ENCODE measurements at places on chromosomes 3 and 15. TPM values are rescaled to one million over a fixed set of nuclear protein-coding genes. Genes with fewer than 3 reads are reported as not detected.
A peak's percentile ranks its signal among the peaks of the same experiment; 100 is the strongest.

DNA sequence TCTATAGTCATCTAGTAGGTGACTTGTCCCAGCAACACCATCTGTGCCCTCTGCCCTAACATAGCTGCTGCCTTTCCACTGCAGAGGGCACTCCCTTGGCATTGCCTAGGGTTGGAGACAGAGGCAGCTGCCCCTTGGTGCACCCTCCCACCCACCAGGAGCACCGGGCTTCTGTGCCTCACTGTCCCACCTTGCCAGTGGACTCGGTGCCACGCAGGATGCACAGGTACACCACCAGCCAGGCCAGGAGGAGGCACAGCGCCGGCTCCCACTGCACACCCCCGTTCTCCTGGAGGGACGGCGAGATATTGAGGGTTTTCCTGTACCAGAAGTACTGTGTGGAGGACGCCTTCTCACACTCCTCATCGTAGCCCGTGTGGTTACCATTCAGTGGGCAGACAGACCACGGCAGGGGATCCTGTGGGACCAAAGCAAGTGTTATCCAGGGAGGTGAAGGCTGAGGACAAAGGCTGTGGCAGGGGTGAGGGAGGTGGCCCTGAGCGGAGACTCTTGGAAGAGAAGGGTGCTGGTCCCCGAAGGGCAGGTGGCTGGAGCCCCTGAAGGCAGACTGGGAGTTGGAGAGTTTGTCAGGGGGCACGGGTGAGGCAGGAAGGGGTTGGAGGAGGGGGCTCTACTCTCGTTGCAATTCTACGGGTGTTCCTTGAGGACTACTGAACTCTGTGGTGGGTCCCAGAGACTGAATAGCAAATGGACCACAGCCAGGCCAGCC lies 20.6 kb downstream of the SLC6A20 start:
- no peak for DNase-seq
- no peak overlapping the region for H3K4me3 ChIP-seq
- peaks cover 20% of the 10 kb centered on the region for H3K4me1 ChIP-seq
- H3K36me3 ChIP-seq, result no peaks in the 10 kb centered on the region
- peaks cover 27% of the 10 kb centered on the region for H3K27me3 ChIP-seq
- H3K27ac ChIP-seq, result no peak overlapping the region

CLEC3B gene
- 0.29 TPM for total RNA-seq

GRCh38 chr15:29039466-29040369 lies 153.9 kb downstream of the APBA2 start:
- no peaks in the 10 kb centered on the region for H3K27me3 ChIP-seq
- peak overlapping the region; percentile 53 for H3K4me3 ChIP-seq
- H3K36me3 ChIP-seq, result peaks cover 6% of the 10 kb centered on the region
- H3K4me1 ChIP-seq, result peaks cover 47% of the 10 kb centered on the region
- peak; percentile 46 for DNase-seq

KCNH8 gene
- not detected for total RNA-seq

PLA1A gene
- total RNA-seq, result not detected

RCN2 gene
- total RNA-seq, result 28.7 TPM

GRCh38 chr15:40955930-40956540 lies 2.8 kb downstream of the CHAC1 start:
- no peak overlapping the region for H3K4me3 ChIP-seq
- no peaks in the 10 kb centered on the region for H3K27me3 ChIP-seq
- no peak for DNase-seq
- peaks cover 39% of the 10 kb centered on the region for H3K4me1 ChIP-seq
- peaks cover 21% of the 10 kb centered on the region for H3K36me3 ChIP-seq
- H3K27ac ChIP-seq, result peak overlapping the region; percentile 43

ARIH2 gene
- total RNA-seq, result 112 TPM

GRCh38 chr3:63661242-63661641 lies 8.8 kb downstream of the SNTN start:
- H3K27me3 ChIP-seq, result no peaks in the 10 kb centered on the region
- DNase-seq, result no peak
- H3K36me3 ChIP-seq, result no peaks in the 10 kb centered on the region
- H3K4me3 ChIP-seq, result no peak overlapping the region

THSD4 gene
- not detected for total RNA-seq

DNA sequence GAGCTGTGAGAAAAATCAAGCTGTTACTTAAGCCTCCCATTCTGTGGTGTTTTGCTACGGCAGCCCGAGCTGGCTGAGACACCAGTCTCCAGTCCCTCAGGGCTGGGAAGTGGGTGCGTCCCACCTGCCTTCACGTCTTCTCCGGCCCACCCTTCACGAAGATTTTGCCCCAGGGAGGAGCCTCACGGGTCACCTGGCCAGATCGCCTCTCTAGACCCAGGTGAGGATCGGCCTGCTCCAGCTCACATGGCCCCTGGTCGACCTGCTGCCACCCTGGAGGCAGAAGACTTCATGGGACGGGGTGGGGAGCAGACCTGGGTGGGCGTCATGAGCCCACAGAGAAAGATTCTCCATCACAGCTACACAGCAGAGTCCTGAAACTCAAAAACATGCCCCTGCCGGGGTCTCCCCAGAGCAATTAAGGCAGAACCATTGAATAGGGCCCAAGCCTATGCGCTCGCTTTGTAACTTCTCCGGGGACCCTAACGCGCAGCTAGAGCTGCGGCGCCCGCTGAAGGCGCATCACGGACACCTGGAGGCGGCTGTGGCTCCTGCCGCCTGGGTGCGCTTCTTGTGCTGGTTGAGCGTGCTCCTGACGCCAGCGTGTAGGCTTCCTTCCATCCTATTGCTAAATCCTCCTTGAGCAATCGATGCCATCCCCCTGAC lies 92.6 kb upstream of the ALDH1A3 start:
- H3K4me1 ChIP-seq, result no peaks in the 10 kb centered on the region
- DNase-seq, result no peak
- H3K4me3 ChIP-seq, result no peak overlapping the region
- H3K27ac ChIP-seq, result no peak overlapping the region
- no peaks in the 10 kb centered on the region for H3K27me3 ChIP-seq

DNA sequence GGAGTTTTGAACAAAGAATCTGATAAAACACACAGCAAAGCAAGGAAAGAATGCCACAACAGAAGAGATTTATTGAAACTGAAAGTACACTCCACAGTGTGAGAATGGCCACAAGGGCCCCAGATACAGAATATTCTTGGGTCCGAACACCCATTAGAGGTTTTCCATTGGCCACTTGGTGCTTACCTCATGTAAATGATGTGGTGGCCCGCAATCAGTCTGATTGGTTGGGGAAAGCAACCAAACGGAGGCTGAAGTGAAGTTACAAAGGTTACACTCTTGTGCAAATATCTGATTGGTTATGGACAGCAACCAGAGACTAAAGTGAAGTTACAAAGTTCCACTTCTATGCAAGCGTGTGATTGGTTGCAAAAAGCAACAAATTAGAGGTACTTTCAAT lies 20.4 kb downstream of the NSUN3 start:
- H3K27ac ChIP-seq, result peak overlapping the region; percentile 57
- H3K4me3 ChIP-seq, result peak overlapping the region; percentile 18
- peak; percentile 27 for DNase-seq
- H3K36me3 ChIP-seq, result peaks cover 28% of the 10 kb centered on the region

ADAMTS17 gene
- 5.1 TPM for total RNA-seq

DNA sequence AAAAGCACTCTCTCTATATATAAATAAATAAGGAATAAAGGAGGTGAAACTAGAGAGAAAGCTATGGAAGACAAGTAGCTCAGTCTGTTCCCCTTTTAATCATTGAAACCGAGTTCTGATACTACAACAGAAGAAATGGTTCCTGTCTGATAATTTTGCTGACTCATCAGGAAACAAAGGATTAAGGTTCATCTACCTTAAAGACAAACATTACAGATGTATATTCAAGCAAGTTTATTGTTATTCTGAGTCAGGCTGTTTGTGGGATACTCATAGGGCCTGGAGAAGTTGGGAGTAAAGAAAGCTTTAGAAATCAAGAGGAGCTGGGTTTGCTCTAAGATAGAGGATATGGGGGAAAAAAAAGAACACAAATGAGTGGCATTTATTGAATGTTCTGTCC lies 566.0 kb downstream of the ROBO2 start:
- DNase-seq, result no peak
- H3K4me3 ChIP-seq, result no peak overlapping the region
- no peak overlapping the region for H3K27ac ChIP-seq
- no peaks in the 10 kb centered on the region for H3K4me1 ChIP-seq

DNA sequence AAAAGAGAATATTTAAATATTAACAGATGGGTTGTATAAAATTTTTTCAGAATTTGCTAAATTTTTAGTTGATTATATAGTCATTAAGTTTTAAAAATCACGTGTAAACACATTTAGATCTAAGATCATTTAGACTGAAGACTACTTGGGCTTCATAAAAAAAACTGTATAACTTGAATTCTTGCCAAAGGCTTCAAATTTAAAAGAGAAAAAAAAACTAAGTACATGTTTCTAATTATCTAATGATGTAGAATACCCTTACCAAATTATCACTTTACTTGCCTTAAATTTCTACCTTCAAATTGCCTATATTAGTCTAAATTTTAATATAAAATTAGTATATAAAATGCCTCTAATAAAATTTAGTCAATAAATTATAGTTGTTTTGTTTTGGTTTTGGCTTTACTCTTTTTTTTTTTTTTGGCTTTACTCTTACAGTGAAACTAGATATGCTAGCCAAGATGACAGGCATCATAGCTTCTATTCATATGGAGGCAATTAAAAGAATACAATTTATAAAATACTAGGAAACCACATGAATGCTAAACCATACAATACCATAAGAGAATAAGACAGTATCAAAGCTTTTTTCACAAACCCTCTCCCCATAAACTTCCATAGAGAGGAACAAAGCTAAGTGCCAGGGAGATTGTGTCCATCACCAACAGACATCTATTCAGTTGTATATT lies 183.1 kb upstream of the KCNMB2 start:
- H3K36me3 ChIP-seq, result no peaks in the 10 kb centered on the region
- H3K4me1 ChIP-seq, result peaks cover 5% of the 10 kb centered on the region
- H3K4me3 ChIP-seq, result no peak overlapping the region
- no peak for DNase-seq
- no peaks in the 10 kb centered on the region for H3K27me3 ChIP-seq

KY gene
- not detected for total RNA-seq

DNA sequence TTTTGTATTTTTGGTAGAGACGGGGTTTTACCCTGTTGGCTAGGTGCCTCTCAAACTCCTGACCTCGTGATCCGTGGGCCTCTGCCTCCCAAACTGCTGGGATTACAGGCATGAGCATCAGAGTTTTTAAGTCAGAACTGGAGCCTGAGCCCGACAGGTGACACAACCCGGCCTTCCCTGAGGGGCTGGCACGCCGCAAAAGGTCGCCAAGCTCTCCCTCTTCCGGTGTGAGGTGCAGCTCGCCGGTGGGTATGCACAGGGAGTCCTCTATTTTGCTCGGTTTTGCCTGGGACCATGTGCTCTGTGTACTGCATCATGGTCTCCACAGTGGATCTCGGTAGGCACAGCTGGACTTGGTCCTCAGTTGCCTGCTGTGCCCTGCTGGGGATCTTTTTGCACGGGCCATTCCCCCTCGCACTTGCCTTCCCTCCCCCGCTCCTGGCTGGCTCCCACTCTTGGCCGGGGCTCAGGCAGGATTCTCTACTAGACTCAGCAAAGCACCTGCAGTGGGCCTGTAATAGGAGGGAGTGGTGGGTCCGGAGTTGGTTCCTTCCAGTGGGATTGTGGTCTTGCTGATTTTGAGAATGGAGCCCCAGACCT lies 101.2 kb upstream of the KLF13 start:
- H3K4me1 ChIP-seq, result peaks cover 23% of the 10 kb centered on the region
- DNase-seq, result no peak
- H3K27me3 ChIP-seq, result peaks cover 5% of the 10 kb centered on the region

LDHAL6B gene
- not detected for total RNA-seq

- no peak for DNase-seq
- peaks cover 24% of the 10 kb centered on the region for H3K36me3 ChIP-seq
- no peaks in the 10 kb centered on the region for H3K27me3 ChIP-seq
- H3K27ac ChIP-seq, result no peak overlapping the region
- no peaks in the 10 kb centered on the region for H3K4me1 ChIP-seq
- H3K4me3 ChIP-seq, result no peak overlapping the region
Observed at GRCh38 chr3:193693774-193694173, 100.8 kb downstream of the OPA1 start.

- peaks cover 27% of the 10 kb centered on the region for H3K36me3 ChIP-seq
- H3K27ac ChIP-seq, result no peak overlapping the region
- H3K27me3 ChIP-seq, result no peaks in the 10 kb centered on the region
- peaks cover 22% of the 10 kb centered on the region for H3K4me1 ChIP-seq
- H3K4me3 ChIP-seq, result no peak overlapping the region
Observed at GRCh38 chr3:141421639-141422319, 53.5 kb downstream of the ZBTB38 start.

TM2D3 gene
- 38.8 TPM for total RNA-seq

DNA sequence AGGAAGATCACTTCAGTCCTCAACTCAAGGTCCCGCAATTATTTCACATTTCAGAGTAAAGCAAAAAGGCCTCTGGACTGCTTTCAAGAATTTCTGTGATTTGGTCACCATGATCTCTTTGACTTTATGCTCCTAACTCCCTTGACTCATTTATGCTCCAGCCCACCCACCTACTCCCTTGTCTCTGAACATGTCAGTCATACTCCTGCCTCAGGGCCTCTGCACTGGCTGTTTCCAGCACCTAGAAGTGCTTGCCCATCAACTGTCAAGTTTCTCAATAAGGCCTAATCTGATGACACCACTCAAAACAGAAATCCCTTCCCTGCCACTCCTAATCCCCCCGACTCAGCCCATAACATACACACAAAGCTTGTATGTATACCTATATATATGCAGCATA lies 36.1 kb upstream of the CSPG5 start:
- H3K4me3 ChIP-seq, result no peak overlapping the region
- no peaks in the 10 kb centered on the region for H3K27me3 ChIP-seq
- peaks cover 37% of the 10 kb centered on the region for H3K36me3 ChIP-seq
- H3K27ac ChIP-seq, result no peak overlapping the region
- H3K4me1 ChIP-seq, result peaks cover 5% of the 10 kb centered on the region

DNA sequence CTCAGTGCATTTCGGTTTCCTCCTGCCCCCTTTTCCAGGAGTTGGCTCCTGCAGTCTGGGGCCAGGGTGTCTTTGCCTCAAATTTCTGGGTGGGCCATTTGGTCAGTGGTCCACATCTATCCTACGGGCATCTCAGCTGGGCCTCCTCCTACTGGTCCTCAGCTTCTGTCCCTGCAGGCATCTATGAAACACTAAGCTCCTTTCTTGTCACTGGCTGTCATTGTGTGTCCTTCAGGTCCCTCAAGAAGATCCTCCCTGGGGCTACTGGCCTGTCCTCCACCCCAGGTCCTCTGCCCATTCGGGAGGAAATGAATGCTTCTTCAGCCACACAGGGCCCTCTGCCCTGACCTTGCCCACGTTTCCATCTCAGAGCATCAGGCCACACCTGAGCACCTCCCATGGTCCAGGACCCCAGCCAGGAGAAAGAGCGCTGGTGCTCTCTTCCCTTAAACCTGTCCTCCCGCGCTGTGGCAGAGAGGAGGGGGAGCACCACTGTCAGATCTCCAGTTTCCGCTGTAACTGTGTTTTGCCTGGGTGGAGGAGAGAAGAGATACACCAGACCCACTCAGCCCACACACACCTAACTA lies 1.8 kb downstream of the PRR23E start:
- no peaks in the 10 kb centered on the region for H3K4me1 ChIP-seq
- no peak for DNase-seq
- no peaks in the 10 kb centered on the region for H3K27me3 ChIP-seq
- no peak overlapping the region for H3K27ac ChIP-seq

- H3K27ac ChIP-seq, result no peak overlapping the region
- peaks cover 4% of the 10 kb centered on the region for H3K4me1 ChIP-seq
- no peaks in the 10 kb centered on the region for H3K27me3 ChIP-seq
- no peak for DNase-seq
- no peak overlapping the region for H3K4me3 ChIP-seq
Observed at GRCh38 chr3:112965656-112966055, 9.2 kb downstream of the CD200R1 start.

Data from activated CD8-positive, alpha-beta T cell treated with anti-CD3 and anti-CD28 coated beads, Interleukin-2, amount 10 ng/mL, durations not matched to agents 7 days and 5 days (primary cell).